ENCODE measurements at places on chromosomes 7 and 10. TPM values are rescaled to one million over a fixed set of nuclear protein-coding genes. Genes with fewer than 3 reads are reported as not detected.

Gene CASP7
- 24.6 TPM for total RNA-seq

Gene MRLN
- not detected for total RNA-seq

Gene GDF2
- total RNA-seq = not detected

Gene COL28A1
- total RNA-seq = 0.24 TPM

Gene CCDC146
- 3.9 TPM for total RNA-seq

Gene NEURL1
- total RNA-seq = 0.24 TPM

Gene CLEC2L
- not detected for total RNA-seq

Gene TMEM130
- total RNA-seq = not detected

Gene CAMK1D
- 2.2 TPM for total RNA-seq

Gene PTF1A
- total RNA-seq = not detected

Gene MINPP1
- 38.8 TPM for total RNA-seq

Gene NRG3
- total RNA-seq = under 0.01 TPM

Gene TMEM236
- not detected for total RNA-seq

Gene BRAT1
- 34.7 TPM for total RNA-seq

Gene CDHR1
- 4.0 TPM for total RNA-seq

Gene ZYX
- 15.8 TPM for total RNA-seq

Gene GATAD1
- 15.9 TPM for total RNA-seq

Gene ANKRD1
- total RNA-seq = 0.21 TPM

Gene RPP30
- total RNA-seq = 45.2 TPM

Gene METTL2B
- 52.8 TPM for total RNA-seq

Gene COL17A1
- total RNA-seq = 856 TPM

Gene FAM25A
- 10.8 TPM for total RNA-seq

Gene SSC4D
- total RNA-seq = 5.3 TPM
